ENCODE measurements at places on chromosomes 13 and 19.

DNA sequence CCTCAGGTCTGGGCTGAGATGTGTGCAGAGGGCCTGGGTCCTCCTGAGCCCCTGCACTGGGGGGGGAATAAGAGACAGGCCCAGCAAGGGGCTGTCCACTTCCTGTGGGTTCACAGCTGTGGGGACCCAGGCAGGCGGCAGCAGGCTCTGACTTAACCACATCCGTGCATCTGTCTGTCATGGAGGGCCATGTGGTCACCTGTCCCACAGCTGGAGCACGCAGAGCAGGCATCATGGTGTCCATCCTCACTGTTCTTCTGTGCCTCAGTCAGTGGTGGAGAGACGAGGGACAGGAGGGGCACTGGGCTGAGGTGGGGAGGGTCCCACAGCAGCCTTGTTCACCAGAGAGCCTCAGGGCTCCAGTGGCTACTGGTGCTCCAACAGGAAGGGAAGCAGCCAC, 16.3 kb upstream of the KIR3DL3 start:
- H3K36me3 ChIP-seq, result no peaks in the 10 kb centered on the region
- H3K27me3 ChIP-seq, result no peaks in the 10 kb centered on the region
- H3K27ac ChIP-seq, result no peak overlapping the region
- H3K4me1 ChIP-seq, result no peaks in the 10 kb centered on the region
- no peak for DNase-seq

DNA sequence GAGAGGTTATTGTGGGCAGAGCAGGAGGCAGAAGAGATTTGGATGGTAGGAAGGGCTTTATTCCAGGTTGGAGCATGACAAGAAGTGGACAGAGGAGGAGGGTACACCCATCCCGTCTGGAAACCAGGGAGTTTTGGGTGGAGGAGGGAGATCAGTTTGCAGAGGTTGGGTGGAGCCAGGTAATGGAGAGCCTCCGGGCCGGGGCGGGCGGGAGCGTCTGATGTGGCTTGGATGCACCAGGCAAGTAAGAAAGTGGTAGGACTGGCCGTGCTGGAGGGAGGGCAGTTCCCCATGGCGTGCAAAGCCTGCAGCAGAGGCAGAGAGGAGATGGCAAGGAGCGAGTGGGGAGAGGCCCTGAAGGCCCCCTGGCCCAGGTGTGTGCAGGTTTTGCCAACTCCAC, 10.9 kb downstream of the IGFLR1 start:
- H3K4me3 ChIP-seq, result no peak overlapping the region
- H3K27me3 ChIP-seq, result no peaks in the 10 kb centered on the region
- no peaks in the 10 kb centered on the region for H3K4me1 ChIP-seq
- DNase-seq, result no peak
- peaks cover 68% of the 10 kb centered on the region for H3K36me3 ChIP-seq

GRCh38 chr13:113962386-113962785, 11.5 kb downstream of the C13orf46 start:
- H3K27ac ChIP-seq, result no peak overlapping the region
- H3K36me3 ChIP-seq, result no peaks in the 10 kb centered on the region
- H3K27me3 ChIP-seq, result no peaks in the 10 kb centered on the region
- H3K4me1 ChIP-seq, result no peaks in the 10 kb centered on the region

DNA sequence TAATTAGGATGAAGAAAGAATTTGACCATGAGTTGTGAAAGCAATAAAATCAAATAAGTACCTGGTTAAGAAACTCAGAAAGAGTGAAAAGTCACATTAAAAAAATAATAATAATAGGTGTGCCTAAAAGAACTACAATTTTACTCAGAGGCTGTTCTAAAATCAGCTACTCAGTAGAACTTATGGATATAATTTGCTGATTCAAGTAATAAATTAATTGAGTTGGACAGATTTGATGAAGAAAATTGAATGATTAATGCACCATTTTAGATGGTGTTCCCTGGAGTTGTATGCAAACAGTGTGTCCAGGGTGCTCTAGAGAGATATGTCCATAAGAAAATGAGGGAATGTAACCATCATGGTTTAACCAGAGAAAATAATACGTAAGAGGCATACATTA, 2852.5 kb downstream of the PCDH9 start:
- no peaks in the 10 kb centered on the region for H3K4me1 ChIP-seq
- no peak for DNase-seq
- no peak overlapping the region for H3K4me3 ChIP-seq

- no peak for DNase-seq
- H3K4me3 ChIP-seq, result peak overlapping the region; percentile 96
- H3K27me3 ChIP-seq, result no peaks in the 10 kb centered on the region
- H3K36me3 ChIP-seq, result peaks cover 17% of the 10 kb centered on the region
- H3K4me1 ChIP-seq, result peaks cover 34% of the 10 kb centered on the region
Measured at GRCh38 chr19:42422092-42422900, 4.9 kb downstream of the LIPE start.

DNA sequence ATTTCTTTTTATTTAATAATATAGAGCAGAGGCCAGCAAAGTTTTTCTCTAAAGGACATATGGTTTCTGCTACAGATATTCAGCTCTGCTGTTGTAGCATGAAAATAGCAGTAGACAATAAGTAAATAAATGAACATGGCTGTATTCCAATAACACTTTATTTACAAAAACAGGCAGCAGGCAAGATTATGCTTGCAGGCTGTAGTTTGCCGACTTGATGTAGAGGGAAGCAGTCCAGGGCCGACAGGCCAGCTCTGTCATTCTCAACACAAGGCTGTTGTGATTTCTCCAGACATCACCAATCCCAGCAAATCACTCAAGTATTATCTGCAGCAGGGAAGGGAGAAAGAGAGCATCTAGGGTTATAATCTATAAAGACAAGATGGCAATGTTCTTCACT, 1062.5 kb upstream of the PCDH9 start:
- peaks cover 5% of the 10 kb centered on the region for H3K4me1 ChIP-seq
- no peak for DNase-seq
- no peak overlapping the region for H3K4me3 ChIP-seq
- H3K27me3 ChIP-seq, result no peaks in the 10 kb centered on the region
- H3K36me3 ChIP-seq, result no peaks in the 10 kb centered on the region

DNA sequence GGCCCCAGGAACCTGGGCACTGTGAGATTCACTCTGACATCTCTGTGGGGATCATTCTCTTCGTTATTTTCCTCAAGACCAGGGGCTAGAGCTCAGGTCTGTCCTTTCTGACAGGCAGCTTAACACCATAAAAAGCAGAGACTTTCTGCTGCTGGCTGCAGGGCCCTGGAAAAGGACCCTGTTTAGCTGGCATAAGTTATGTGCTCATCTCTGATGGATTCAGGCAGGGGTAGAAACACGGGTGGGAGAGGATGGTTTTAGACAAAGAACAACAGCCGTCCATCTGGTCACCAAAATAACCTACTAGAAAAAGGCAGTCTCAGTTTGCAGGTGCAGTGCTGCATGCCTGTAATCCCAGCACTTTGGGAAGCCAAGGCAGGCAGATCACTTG, 2.3 kb upstream of the GPI start:
- no peaks in the 10 kb centered on the region for H3K27me3 ChIP-seq
- H3K4me1 ChIP-seq, result peaks cover 35% of the 10 kb centered on the region
- DNase-seq, result no peak

- no peaks in the 10 kb centered on the region for H3K27me3 ChIP-seq
- H3K4me1 ChIP-seq, result peaks cover 6% of the 10 kb centered on the region
- no peak overlapping the region for H3K4me3 ChIP-seq
- no peak overlapping the region for H3K27ac ChIP-seq
- peaks cover 8% of the 10 kb centered on the region for H3K36me3 ChIP-seq
Measured at GRCh38 chr19:7862413-7862951, 11.7 kb downstream of the PRR36 start.
